Diencephalon (tissue), 1 donor: ENCODE measurements at places on chromosomes 12 and 14. TPM values are rescaled to one million over a fixed set of nuclear protein-coding genes. Genes with fewer than 3 reads are reported as not detected.

SLC16A7 gene
- 23.1 TPM for total RNA-seq

ZNF268 gene
- 27.0 TPM for total RNA-seq

CABP1 gene
- 3.2 TPM for total RNA-seq

DPY19L2 gene
- 35.5 TPM for total RNA-seq

TRIM9 gene
- total RNA-seq = 61.4 TPM

KRT83 gene
- not detected for total RNA-seq

INSM2 gene
- total RNA-seq = 2.3 TPM

MYF6 gene
- 0.92 TPM for total RNA-seq

EFCAB11 gene
- 6.5 TPM for total RNA-seq

FGF6 gene
- total RNA-seq = not detected

ITGB7 gene
- 0.46 TPM for total RNA-seq

PWP1 gene
- 66.0 TPM for total RNA-seq

IL22 gene
- not detected for total RNA-seq

IAPP gene
- not detected for total RNA-seq

TMPRSS12 gene
- not detected for total RNA-seq

LBHD2 gene
- total RNA-seq = 1.2 TPM

KRT3 gene
- 0.23 TPM for total RNA-seq

LMO3 gene
- 235 TPM for total RNA-seq

CDK2 gene
- total RNA-seq = 12.7 TPM

C12orf56 gene
- 1.2 TPM for total RNA-seq

KRT77 gene
- total RNA-seq = not detected

TGM1 gene
- total RNA-seq = 3.0 TPM

KLRD1 gene
- under 0.01 TPM for total RNA-seq

B3GNT4 gene
- 8.5 TPM for total RNA-seq

FBXW8 gene
- 9.7 TPM for total RNA-seq

GPX2 gene
- not detected for total RNA-seq

MDGA2 gene
- total RNA-seq = 84.4 TPM

SCNN1A gene
- not detected for total RNA-seq

ACVRL1 gene
- 8.8 TPM for total RNA-seq

BMP4 gene
- total RNA-seq = 3.0 TPM

OVCH1 gene
- 2.1 TPM for total RNA-seq

COQ10A gene
- total RNA-seq = 12.5 TPM

BCL7A gene
- total RNA-seq = 39.7 TPM

DICER1 gene
- 160 TPM for total RNA-seq

PRB2 gene
- not detected for total RNA-seq

PMCH gene
- total RNA-seq = 109 TPM

MYH6 gene
- total RNA-seq = under 0.01 TPM

CLEC4E gene
- total RNA-seq = not detected

HOXC12 gene
- not detected for total RNA-seq

DPF3 gene
- 15.5 TPM for total RNA-seq

KRT75 gene
- total RNA-seq = not detected

SMIM10L1 gene
- 15.5 TPM for total RNA-seq

FAM161B gene
- total RNA-seq = 20.3 TPM

TMEM253 gene
- not detected for total RNA-seq

OTUB2 gene
- total RNA-seq = 11.3 TPM

ERP27 gene
- 0.46 TPM for total RNA-seq

PPP1CC gene
- 141 TPM for total RNA-seq

SERPINA3 gene
- total RNA-seq = 2.5 TPM

RNF212B gene
- total RNA-seq = not detected

SLC25A21 gene
- total RNA-seq = 2.1 TPM

DGKA gene
- 12.9 TPM for total RNA-seq

PRIMA1 gene
- 1.6 TPM for total RNA-seq

AMN gene
- 0.23 TPM for total RNA-seq

PLA2G1B gene
- total RNA-seq = not detected

BIN2 gene
- total RNA-seq = 2.3 TPM

DCD gene
- total RNA-seq = not detected

NRXN3 gene
- 107 TPM for total RNA-seq
